ENCODE measurements at places on chromosomes 16 and 17.

- no peak for DNase-seq
Measured at GRCh38 chr17:15213381-15214087, 51.6 kb downstream of the PMP22 start.

DNA sequence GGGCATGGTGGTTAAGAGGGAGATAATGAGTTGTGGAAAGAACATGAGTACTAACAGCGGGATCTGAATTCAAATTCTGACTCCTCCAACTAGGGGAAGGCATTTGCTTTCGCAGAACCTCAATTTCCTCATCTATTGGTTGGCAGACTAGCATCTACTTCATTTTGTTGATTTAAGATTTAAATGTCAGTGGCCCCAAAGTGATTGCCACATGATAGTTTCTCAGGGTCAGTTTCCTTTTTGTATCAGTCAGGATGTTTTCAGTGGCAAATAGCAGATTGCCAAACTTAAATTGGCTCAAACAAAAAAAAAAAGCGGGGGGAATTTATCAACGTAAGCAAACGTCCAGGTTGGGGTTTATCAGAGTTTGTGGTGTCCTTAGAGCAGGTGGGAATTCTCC, 25.1 kb upstream of the NOS2 start:
- DNase-seq: no peak

DNA sequence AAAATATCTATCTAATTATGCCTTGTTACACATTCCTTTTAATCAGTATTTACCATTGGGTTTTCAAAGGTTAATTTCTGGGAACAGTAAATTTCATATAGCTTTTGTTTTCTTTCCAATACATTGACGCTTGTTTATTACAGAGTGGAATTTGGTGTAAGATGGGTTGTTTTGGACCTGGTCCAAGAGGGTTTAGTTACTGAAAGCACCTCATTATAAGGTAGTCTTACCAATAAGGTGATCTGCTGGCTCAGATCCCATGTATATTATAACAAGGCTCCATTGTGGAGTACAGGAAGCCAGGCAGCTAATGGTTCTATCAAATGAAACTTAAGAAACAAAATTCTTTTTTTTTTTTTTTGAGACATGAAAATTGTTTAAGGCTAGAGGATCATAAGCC, 87.3 kb upstream of the NACA2 start:
- DNase-seq: no peak

GRCh38 chr17:69246726-69247375, 18.2 kb upstream of the ABCA10 start:
- no peak for DNase-seq

- no peak for DNase-seq
Measured at GRCh38 chr17:17929655-17930380, 42.4 kb downstream of the TOM1L2 start.

GRCh38 chr16:88131256-88131655, 180.0 kb downstream of the BANP start:
- no peak for DNase-seq

DNA sequence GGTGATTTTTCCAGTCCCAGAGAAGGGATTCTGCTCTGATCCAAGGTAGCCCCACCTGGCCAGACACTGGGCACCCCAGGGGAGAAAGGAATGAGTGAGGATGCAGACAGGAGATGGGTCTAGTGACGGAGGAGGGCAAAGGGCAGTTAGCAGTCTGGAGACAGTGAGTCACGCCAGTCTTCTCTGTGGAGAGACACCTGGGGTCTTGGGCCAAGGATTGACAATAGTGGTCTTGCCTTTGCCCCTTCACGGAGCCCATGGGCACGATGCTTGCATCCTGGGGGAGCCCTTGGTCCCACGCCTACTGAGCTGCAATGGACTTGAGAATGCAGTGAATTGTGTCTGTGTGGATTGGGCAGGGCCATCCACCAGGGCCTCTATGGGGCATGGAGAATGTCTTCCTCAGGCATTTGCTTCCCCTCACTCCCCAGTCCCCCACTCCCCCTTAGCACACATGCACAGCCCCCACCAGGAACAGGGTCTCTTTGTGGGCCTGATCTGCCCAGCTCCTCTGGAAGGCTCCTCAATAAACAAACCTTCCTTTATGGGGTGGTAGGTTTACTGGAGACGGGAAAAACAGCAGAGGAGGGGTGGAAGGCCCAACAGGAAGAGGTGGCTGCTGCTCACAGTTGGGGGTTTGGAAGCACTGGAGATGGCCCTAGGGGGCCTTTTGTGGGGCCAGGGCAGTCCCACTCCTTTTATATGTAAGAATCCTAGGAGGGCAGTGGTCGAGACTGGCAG, 1.4 kb downstream of the CHAD start:
- no peak for DNase-seq

DNA sequence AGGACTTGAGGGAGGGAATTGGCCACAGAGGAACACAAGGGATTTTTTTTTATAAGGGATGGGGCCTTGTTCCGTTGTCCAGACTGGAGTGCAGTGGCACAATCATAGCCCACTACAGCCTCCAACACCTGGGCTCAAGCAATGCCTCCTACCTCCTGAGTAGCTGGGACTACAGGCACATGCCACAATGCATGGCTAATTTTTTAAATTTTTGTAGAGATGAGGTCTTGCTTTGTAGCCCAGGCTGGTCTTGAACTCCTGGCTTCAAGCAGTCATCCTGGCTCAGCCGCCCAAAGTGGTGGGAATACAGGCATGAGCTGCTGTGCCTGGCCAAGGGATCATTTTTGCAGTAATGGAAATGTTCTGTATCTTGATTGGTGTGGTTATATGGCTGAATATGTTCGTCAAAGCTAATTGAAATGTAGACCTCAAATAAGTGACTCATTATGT, 56.9 kb downstream of the VMP1 start:
- DNase-seq: no peak

DNA sequence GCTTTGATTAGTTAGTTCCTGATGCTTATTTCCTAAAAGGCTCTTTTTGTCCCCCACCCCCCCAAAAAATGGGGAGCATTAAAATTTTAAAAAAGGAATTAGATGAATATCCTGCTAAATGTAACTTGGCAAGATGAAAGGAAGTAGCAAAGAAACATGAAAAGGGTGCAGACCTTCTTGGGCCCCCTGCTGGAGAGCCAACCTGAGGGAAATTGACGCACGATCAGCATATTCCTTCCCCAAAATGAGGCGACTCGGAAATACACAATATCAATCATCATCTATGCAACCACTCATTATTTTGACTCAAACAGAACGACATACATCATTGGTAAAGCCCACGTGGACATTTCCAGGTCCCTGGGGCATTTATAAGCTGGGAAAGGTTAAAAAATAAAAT, 59.7 kb downstream of the GRIN2A start:
- DNase-seq: no peak

DNA sequence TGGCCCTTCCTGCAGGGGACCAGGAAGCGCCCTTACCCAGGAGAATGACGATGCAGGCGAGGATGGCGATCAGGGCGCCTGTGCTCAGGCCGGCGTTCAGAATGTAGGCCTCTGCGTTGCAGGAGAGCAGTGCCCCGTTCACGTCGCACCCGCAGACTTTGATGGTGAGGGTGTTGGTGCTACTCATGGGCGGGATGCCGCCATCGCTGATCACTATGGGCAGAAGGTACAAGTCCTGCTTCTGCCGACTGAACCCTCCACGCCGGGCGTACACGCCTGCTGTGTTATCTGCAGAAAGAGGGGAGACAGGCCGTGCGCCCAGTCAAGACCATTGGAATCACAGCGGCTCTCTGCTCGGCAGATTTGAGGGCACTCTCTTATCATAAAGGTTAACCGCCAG, 171.1 kb downstream of the CDH11 start:
- DNase-seq: no peak

GRCh38 chr16:9176547-9177418, 85.3 kb downstream of the HAPSTR1 start:
- DNase-seq: no peak

GRCh38 chr16:89921131-89921701, 1.9 kb upstream of the TUBB3 start:
- no peak for DNase-seq

GRCh38 chr17:76385892-76386786, 1.7 kb downstream of the SPHK1 start:
- DNase-seq: peak; percentile 60

- no peak for DNase-seq
Measured at GRCh38 chr17:42804918-42805367, 6.3 kb downstream of the CNTD1 start.

DNA sequence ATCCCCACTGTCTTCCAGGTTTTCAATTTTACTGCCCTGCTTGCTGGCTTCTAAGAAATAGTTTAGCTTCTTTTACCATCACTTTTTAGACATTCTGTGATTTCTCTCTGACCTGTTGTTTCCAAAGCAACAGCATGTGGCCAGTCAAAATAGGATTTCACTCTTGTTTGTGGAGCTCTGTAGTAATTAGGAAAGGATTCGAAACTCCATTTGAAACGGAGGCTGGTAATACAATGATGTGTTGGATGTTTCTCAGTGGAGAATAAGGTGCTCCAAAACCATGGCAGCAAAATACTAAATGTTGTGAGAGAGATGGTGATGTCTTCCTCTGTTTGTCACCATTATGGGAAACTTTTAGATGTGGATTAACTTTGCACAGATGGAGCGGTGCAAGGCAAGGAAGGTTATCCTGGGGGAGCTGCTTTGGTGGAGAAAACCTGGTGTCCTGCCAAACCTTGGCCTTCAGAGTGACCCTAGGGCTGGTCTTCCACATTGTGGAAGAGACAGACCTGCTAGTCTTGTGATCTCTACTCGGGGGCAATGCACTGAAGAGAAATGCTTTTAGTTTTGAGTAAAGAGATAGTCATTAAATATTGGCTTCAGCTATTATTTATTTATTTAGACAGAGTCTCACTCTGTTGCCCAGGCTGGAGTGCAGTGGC, 79.4 kb downstream of the PRKCA start:
- no peak for DNase-seq

GRCh38 chr17:65294181-65294719, 157.1 kb downstream of the RGS9 start:
- peak; percentile 30 for DNase-seq

DNA sequence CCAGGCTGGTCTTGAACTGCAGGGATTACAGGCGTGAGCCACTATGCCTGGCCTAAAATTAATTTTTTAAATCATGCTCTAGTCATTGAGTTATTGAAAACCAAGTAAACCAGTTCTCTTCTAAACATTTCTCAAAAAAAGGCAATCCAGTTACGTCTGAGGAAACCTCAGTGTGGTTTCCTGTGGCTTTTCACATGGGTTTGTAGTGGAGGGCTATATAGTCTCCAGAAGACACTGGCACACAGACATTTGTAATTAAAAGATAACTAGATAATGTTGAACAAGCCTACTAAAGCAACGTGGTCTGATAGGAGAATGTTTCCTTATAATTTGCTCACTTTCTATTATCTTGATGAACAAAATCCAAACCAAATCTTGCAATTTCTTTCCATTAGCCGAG, 5.2 kb upstream of the TOB1 start:
- peak; percentile 42 for DNase-seq

DNA sequence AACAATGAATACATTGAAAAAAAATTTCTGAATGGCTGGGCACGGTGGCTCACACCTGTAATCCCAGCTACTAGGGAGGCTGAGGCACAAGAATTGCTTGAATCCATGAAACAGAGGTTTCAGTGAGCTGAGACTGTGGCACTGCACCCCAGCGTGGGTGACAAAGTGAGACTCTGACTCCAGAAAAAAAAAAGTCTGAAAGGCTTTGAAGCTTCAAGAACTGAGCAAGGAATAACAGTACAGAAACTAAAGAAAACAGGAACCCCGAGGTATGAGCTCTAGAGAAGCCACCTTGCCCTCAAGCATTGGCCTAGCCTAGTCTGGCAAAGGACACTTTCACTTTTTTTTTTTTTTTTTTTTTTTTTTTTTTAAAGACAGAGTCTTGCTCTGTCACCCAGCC, 45.0 kb downstream of the TEX2 start:
- no peak for DNase-seq

DNA sequence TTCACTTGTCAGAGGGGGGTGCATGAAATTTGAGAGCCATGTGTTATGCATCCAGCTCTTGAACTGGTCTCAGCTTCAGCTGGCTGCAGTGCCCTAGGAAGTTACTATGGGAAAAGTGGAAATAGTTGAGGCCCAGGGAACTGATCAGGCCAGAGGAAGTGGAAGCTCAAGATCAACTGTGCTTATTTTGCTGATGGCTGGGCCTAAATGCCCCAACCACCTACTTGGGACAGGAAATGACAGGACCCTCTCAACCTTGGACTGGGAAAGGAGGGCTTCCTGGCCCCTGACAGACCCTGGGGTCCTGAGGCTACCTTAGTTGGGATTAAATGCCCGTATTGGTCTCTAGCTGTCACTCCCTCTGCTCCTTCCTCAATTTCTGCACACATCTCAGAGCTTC, 1.2 kb upstream of the TAOK2 start:
- DNase-seq: no peak

DNA sequence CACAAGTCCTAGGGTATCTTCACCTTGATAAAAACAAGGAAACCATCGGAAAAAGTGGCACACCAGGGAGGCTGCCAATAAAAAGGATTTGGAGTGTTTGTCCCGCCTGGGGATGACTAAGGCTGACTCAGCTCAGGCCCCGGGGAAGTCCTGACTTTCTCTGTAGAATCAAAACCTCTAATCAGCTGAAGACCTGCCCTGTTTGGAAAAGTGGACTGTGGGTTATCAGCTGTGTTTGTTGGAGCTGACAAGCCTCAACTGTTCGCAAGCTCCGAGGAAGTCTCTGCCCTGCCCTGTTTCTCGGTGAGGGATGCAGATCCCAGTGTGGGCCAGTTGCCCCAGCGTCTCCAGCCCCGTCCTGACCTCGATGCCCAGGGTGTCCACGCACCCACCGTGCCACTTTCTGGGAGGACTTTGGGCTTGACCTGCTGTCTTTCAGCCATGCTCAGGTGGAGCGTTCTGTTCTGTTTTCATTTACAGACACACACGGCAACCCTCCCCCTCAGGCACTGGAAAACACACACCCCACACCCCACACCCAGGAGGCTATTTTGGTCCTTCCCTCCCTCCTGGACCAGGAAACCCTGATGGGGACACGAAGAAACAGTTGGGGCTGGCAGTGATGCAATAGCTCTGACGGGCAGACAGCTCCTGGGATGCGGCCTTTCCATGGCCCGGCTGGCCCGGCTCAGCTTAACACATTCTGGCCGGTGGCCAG, 27.6 kb upstream of the PITPNA start:
- DNase-seq: no peak

GRCh38 chr17:73255671-73256181, 6.0 kb downstream of the CPSF4L start:
- DNase-seq: no peak

- no peak for DNase-seq
Measured at GRCh38 chr17:2751491-2751890, 2.0 kb upstream of the CCDC92B start.

- no peak for DNase-seq
Measured at GRCh38 chr17:75950855-75951554, 10.2 kb upstream of the FBF1 start.

DNA sequence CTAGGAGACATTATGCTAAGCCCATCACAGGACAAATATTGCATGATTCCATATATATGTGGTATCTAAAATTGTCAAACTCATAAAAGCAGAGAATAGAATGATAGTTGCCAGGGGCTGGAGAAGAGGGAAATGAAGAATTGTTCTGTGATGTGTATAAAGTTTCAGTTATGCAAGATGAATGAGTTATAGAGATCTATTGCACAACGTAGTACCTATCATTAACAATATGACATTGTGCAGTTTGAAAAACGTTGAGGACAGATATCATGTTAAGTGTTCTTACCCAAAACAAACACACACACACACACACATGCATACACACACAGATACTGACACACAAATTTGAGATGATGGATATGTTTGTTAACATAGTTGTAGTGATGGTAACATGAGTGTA, 871.6 kb upstream of the GOT2 start:
- no peak for DNase-seq

- DNase-seq: no peak
Measured at GRCh38 chr17:68780596-68780995, 174.6 kb downstream of the ABCA8 start.
